ENCODE measurements at places on chromosomes 2 and 18.

DNA sequence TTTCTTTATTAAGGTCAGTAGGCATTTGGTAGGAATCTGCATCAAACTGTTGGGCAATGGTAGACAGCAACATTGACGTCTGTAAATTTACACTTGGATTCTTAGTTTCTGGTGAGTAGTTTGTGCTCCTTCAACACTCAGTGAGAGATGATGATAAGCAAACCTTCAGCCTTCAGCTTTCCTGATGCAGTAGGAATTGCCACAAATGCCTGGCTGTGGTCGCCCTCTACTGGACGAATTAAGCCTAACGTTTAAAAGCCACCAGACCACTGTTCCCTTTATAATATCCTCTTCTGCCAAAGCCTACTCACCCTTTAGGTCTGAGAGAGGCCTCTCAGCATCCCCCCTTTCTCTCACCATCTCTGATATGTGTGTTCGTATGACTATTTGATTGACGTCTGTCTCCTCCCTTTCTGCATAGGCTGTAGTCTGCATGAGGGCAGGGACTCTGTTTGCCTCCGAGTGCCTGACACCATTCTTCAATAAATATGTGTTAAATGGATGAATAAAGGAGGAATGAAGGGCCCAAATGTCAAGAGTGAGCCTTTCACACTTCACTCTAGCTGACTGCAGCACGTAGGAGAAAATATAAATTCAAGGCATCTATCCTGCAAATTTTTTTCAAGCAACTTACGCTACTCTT, 47.0 kb upstream of the PLEKHM3 start:
- no peak overlapping the region for H3K27ac ChIP-seq
- no peaks in the 10 kb centered on the region for H3K4me1 ChIP-seq
- DNase-seq, result peak; percentile 71
- H3K4me3 ChIP-seq, result no peak overlapping the region

GRCh38 chr2:54041135-54041534, 70.3 kb upstream of the PSME4 start:
- H3K27me3 ChIP-seq, result no peaks in the 10 kb centered on the region
- H3K4me3 ChIP-seq, result no peak overlapping the region
- no peaks in the 10 kb centered on the region for H3K36me3 ChIP-seq

DNA sequence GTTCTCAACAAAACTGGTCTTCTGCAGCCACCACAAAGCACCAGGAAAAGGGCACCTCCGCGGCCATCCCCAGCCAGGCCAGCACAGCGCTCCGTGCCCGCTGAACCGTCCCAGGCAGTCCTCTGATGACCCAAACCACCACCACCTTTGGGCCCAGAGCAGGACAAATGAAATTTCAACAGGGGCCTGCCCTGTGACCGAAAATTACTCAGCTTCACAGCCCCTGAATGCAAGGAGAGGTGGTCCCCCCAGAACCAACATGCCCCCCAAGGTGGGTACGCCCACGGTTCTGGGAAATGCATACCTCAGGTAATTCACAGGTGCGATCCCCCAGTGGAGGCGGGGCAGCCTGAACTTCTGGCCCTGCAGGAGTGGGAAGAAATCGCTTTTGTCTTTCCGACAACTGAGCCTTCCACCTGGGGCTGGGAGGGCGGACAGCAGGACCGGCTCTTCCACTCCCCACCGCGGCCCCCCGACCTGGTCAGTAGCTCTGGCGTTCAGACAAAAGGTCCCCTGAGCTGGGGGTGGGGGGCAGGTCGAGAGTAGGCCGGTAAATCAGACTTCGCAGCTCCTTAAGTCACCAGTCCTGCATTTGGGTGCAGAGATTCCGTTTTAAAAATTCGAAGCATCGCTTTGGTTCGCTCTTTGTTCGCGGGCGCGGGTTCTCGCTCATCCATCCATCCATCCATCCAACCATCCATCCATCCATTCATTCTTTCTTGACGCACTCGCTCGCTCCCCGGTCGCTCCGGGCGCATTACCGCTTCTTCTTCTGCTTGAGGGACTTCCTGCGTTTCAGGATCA, 1.4 kb downstream of the ARL4C start:
- no peak overlapping the region for H3K27ac ChIP-seq
- H3K27me3 ChIP-seq, result no peaks in the 10 kb centered on the region

DNA sequence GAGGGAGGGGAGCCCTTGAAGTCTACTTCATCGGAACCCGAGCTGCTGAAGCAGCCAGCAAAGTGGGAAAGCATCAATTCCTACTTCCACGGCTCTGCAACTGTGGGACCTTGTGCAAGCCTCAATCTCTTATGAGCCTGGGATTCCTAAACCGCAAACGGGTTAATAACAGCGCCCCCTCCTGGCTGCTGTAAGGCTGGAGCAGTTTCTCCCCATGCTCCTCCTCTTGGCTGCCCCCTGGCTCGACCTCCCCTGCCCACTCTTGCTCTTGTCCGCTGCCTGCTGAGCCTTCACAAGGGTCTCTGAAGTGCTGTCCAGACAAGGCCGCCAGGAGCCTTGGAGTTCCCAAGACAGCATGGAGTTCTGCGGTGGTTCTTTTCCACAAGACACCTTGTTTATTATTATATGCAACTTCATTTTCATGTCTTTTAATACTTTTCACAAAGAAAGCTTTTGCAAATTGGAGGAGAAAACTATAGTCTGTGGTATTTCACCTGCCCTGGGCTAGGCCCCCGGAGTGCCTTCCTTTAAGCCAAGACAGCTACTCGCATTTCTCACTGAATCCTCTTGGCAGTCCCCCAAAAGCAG, 157.2 kb downstream of the DDX1 start:
- H3K4me1 ChIP-seq, result no peaks in the 10 kb centered on the region
- no peaks in the 10 kb centered on the region for H3K36me3 ChIP-seq
- no peak overlapping the region for H3K27ac ChIP-seq
- DNase-seq, result no peak

DNA sequence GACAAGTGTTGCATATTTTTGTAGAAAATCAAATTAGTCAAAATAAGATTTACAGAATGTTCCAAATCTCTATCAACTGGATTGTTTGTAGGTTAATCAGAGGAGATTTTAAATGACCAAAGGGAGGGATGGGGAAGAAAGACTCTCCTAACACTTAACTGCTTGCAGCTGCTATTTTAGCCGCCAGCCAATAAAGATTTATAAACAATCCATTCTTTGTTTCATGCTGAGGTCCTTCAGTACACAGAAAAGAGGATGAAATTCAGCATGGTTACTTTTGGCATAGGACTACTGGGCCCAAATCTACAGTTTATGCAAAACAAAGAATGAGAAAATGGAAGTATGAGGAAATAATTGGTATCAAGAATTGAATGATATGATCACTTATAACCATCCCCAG, 86.4 kb upstream of the FN1 start:
- H3K4me3 ChIP-seq, result no peak overlapping the region
- no peak overlapping the region for H3K27ac ChIP-seq
- H3K36me3 ChIP-seq, result no peaks in the 10 kb centered on the region
- no peak for DNase-seq
- H3K27me3 ChIP-seq, result no peaks in the 10 kb centered on the region

DNA sequence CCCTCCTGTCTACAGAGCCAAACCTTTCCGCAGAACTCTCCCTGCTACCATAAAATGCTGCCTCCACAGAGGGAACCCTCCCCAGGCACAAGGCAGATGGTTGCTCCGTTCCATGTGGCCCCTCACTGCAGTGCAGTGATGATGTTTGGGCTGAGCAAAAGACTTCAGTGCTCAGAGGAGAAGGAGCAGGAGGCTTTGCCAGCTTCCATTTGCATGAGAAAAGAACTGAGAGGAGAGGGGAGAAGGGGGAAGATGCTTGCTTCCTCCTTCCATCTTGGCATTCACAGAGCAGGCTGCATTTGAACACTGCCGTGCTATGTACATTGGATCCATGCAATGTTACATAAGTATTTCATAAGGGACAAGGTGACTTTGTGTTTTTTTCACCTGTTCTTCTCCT, 46.6 kb upstream of the TMEM200C start:
- no peaks in the 10 kb centered on the region for H3K36me3 ChIP-seq
- H3K27me3 ChIP-seq, result no peaks in the 10 kb centered on the region
- no peak overlapping the region for H3K27ac ChIP-seq
- no peaks in the 10 kb centered on the region for H3K4me1 ChIP-seq
- no peak overlapping the region for H3K4me3 ChIP-seq

- no peaks in the 10 kb centered on the region for H3K4me1 ChIP-seq
- H3K4me3 ChIP-seq, result no peak overlapping the region
- H3K27me3 ChIP-seq, result no peaks in the 10 kb centered on the region
- H3K27ac ChIP-seq, result no peak overlapping the region
- DNase-seq, result no peak
Observed at GRCh38 chr18:80004600-80005342, 16.4 kb upstream of the TXNL4A start.

- no peak for DNase-seq
- no peak overlapping the region for H3K4me3 ChIP-seq
- H3K27me3 ChIP-seq, result no peaks in the 10 kb centered on the region
- H3K4me1 ChIP-seq, result no peaks in the 10 kb centered on the region
- no peaks in the 10 kb centered on the region for H3K36me3 ChIP-seq
Observed at GRCh38 chr2:53545604-53546003, 222.0 kb upstream of the CHAC2 start.

DNA sequence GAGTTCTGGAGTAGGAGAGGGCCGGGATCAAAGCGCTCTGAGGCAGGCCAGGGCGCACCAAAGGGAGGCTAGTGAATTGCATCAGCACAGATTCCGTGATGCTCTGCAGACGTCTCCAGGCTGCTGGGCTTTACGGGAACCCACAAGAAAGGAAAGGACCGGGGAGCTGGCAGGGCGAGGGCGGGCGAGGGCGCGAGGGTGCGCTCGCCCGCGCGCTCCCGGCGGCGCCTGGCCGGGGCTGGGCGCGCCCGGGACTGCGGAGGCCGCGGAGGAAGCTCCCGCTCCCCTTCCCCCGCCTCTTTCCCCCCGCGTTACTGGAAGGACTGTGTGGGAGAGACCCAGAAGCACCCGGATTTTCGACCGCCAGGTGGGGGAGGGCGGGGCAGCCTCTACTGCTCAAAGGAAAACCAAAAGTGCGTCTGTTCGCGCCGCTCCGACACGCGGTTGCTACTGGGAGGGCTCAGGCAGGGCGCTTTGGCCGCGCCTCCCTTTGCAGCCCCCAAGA, 2.4 kb upstream of the FOSL2 start:
- no peaks in the 10 kb centered on the region for H3K27me3 ChIP-seq
- H3K36me3 ChIP-seq, result no peaks in the 10 kb centered on the region
- no peak for DNase-seq
- peak overlapping the region; percentile 93 for H3K27ac ChIP-seq

- no peak overlapping the region for H3K27ac ChIP-seq
- no peak overlapping the region for H3K4me3 ChIP-seq
- H3K4me1 ChIP-seq, result no peaks in the 10 kb centered on the region
Observed at GRCh38 chr2:33577668-33578067, 21.4 kb downstream of the FAM98A start.

DNA sequence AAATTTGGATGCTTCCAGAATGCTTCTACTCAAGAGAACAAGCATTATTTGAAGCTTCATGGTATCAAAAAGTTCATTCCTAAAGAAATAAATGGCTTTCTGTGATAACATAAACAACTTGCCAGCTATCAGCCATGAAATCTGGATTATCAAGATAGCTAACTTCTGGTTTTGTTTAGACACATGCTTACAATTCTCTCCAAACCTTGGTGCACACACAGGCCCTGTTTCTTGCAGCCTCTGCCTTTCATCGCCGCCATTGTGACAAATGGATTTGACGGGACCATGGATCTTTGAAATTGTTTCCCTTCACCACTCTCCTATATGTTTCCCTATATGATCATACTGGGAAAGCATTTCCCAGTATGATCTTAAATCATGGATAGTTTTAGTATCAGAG, 47.9 kb upstream of the CABLES1 start:
- DNase-seq, result no peak
- no peaks in the 10 kb centered on the region for H3K36me3 ChIP-seq
- no peak overlapping the region for H3K27ac ChIP-seq
- no peaks in the 10 kb centered on the region for H3K4me1 ChIP-seq

- no peaks in the 10 kb centered on the region for H3K4me1 ChIP-seq
- H3K4me3 ChIP-seq, result no peak overlapping the region
- H3K36me3 ChIP-seq, result no peaks in the 10 kb centered on the region
- no peak for DNase-seq
- no peak overlapping the region for H3K27ac ChIP-seq
Observed at GRCh38 chr2:116935097-116935814, 879.2 kb upstream of the DDX18 start.

- H3K27me3 ChIP-seq, result no peaks in the 10 kb centered on the region
- H3K36me3 ChIP-seq, result no peaks in the 10 kb centered on the region
- H3K4me1 ChIP-seq, result peaks cover 3% of the 10 kb centered on the region
- no peak for DNase-seq
- no peak overlapping the region for H3K27ac ChIP-seq
- no peak overlapping the region for H3K4me3 ChIP-seq
Observed at GRCh38 chr2:28649481-28650265, 102.0 kb upstream of the PPP1CB start.

- no peak overlapping the region for H3K27ac ChIP-seq
- no peak overlapping the region for H3K4me3 ChIP-seq
- no peaks in the 10 kb centered on the region for H3K36me3 ChIP-seq
- no peaks in the 10 kb centered on the region for H3K4me1 ChIP-seq
Observed at GRCh38 chr2:60519231-60519863, 34.1 kb downstream of the BCL11A start.

- H3K4me1 ChIP-seq, result peaks cover 8% of the 10 kb centered on the region
- H3K27ac ChIP-seq, result no peak overlapping the region
- DNase-seq, result no peak
Observed at GRCh38 chr2:191688934-191689695, 11.2 kb downstream of the NABP1 start.

GRCh38 chr18:40357536-40357935, 1597.5 kb upstream of the PIK3C3 start:
- H3K27ac ChIP-seq, result no peak overlapping the region
- no peak for DNase-seq
- H3K36me3 ChIP-seq, result no peaks in the 10 kb centered on the region
- H3K4me3 ChIP-seq, result no peak overlapping the region

- no peak overlapping the region for H3K4me3 ChIP-seq
- DNase-seq, result no peak
- H3K27me3 ChIP-seq, result no peaks in the 10 kb centered on the region
- no peaks in the 10 kb centered on the region for H3K36me3 ChIP-seq
- no peak overlapping the region for H3K27ac ChIP-seq
- no peaks in the 10 kb centered on the region for H3K4me1 ChIP-seq
Observed at GRCh38 chr2:240121190-240121589, 14.9 kb downstream of the COPS9 start.

GRCh38 chr2:184681642-184682321, 83.5 kb downstream of the ZNF804A start:
- no peaks in the 10 kb centered on the region for H3K4me1 ChIP-seq
- no peak overlapping the region for H3K27ac ChIP-seq
- H3K36me3 ChIP-seq, result no peaks in the 10 kb centered on the region

DNA sequence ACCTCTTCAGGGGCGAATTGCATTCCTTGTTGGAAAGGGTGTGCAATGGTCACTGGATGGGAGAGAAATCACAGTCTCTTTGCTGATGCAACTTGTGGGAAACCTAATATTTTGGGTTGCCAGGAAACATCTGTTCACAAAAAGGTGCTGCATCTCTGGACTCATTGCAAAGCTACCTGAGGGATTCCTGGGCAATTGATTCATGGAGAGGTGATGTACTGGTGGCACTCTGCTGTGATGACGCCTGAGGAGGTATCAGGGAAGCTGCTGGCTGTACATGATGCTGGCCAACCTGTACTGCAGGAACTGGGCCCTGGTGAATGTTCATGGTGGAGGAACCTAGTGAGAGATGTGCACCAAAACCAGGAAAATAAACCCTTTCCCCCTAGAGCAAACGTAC, 516.0 kb upstream of the SPHKAP start:
- H3K27ac ChIP-seq, result no peak overlapping the region
- peaks cover 8% of the 10 kb centered on the region for H3K4me1 ChIP-seq
- H3K4me3 ChIP-seq, result no peak overlapping the region
- H3K27me3 ChIP-seq, result no peaks in the 10 kb centered on the region

All from liver (tissue), 10 donors.